ENCODE measurements at places on chromosomes 2 and 18. TPM values are rescaled to one million over a fixed set of nuclear protein-coding genes. Genes with fewer than 3 reads are reported as not detected.

Gene CD8B2
- polyA plus RNA-seq = not detected

DNA sequence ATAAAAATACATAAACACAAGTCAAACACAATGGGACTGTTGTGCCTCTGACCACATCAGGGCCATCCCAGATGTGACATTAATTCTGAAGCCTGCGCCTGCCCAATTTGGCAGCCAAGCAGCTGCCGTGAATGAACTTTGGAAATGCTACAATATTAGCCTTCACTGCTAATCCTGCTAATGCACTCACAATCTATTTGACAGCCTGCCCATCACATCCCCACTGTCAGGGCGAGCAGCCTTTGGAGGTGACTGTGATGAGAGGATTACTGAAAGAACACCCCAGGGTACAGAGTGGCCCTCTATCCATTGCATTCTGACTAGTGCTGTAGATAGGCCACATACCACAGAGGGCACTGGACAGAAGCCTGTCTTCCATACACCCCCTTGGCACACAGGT, 21.6 kb downstream of the OSR1 start:
- DNase-seq = no peak

Gene LBX2
- not detected for polyA plus RNA-seq

Gene ADD2
- polyA plus RNA-seq = 0.30 TPM

Gene RAX
- not detected for polyA plus RNA-seq

DNA sequence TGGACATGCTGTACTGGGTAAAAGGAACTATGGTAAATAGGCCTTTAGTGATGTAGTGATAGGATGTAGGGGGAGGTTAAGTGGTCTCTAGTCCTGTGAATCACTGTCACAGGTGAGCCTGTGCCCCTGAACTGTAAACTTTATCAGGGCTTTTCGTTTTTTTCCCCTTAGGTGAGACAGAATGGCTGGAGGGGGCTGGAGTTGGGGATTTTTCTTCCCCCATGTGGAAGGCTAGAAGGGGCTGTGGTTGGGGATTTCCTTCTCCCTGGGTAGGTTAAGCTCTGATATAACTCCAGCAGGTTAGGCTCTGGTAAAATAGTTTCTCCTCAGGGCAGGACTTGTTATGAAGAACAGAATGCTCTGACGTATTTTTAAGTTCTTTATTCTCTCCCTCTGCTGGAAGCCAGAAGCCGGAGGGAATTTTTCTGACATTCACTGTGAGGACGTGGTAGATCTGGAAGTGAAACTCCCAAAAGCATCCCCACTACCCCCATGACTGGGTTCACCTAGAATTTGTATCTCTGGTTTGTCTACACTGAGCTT, 28.5 kb downstream of the PIKFYVE start:
- DNase-seq = no peak

- DNase-seq = no peak
These were observed 42.1 kb upstream of the ARHGAP25 start for GRCh38 chr2:68692511-68692910.

Gene VIL1
- under 0.01 TPM for polyA plus RNA-seq

- DNase-seq = no peak
These were observed 112.5 kb upstream of the ASB18 start for GRCh38 chr2:236376566-236377244.

- DNase-seq = no peak
These were observed 57.3 kb downstream of the GULP1 start for GRCh38 chr2:188349019-188349418.

Gene CREB1
- 14.5 TPM for polyA plus RNA-seq

Gene PDCD1
- not detected for polyA plus RNA-seq

Gene RESP18
- polyA plus RNA-seq = not detected

GRCh38 chr2:55112229-55113031, 62.2 kb upstream of the RTN4 start:
- no peak for DNase-seq

GRCh38 chr2:60735496-60736250, 20.4 kb upstream of the PAPOLG start:
- DNase-seq = peak; percentile 71

GRCh38 chr2:240686460-240686859, 3.8 kb upstream of the AQP12B start:
- DNase-seq = no peak

Gene TBR1
- under 0.01 TPM for polyA plus RNA-seq

DNA sequence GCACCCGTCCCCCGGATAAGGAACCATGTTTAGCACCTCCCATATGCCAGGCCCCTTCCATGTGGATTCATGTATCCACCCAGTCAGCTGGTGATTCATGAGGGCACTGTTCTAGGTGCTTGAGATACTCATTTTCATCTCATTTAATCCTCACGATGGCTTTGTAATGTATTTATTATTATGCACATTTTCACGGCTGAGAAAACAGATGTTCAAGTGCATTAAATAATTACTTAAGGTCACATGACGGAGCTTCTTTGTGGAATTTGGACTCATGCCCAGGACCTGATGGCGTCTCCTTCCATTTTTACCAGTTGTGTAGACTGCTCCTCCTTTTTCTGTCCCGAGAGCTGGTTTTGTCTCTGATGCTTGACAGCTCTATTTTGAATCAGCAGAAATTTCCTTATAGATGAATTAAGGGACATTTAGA, 72.2 kb upstream of the RBM44 start:
- DNase-seq = peak; percentile 65

- no peak for DNase-seq
These were observed 52.1 kb downstream of the RAMP1 start for GRCh38 chr2:237911363-237912017.

GRCh38 chr2:155701721-155702120, 630.8 kb downstream of the NR4A2 start:
- DNase-seq = no peak

- no peak for DNase-seq
These were observed 130.7 kb downstream of the UBE2E3 start for GRCh38 chr2:181111059-181111458.

DNA sequence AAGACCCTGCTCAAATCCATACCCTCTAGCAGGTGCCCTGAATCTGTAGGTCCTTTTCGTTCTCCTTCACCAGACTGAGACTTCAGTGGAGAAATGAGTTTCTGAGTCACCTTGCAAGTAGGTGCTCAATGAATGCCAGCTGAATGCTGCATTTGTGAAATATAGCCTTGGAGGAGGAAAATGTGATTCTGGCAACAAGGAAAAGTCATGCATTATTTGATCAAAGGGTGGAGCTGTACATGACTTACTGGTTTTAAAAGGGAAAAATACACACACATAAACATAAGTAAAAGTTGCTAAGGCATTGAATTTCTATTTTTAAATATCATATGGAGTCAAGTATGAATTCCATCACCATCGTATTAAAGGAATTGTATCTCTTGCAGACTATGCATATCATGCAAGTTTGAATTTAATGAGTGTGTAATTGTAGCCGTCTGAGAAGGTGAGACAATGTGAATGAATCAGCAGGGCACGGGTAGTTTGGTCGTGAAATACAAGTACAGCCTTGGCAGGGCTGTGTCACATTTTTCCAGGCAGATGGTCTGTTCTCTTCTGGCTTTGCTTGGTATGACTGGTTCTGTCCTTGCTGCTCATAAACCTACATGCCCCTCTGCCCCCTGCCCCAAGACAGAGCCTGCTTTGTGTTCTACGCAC, 160.8 kb downstream of the COL6A3 start:
- DNase-seq = no peak

- DNase-seq = no peak
These were observed 328.1 kb upstream of the PKDCC start for GRCh38 chr2:41719756-41720155.

GRCh38 chr2:74596584-74596983, 42.1 kb downstream of the DOK1 start:
- DNase-seq = no peak

Gene RNF125
- polyA plus RNA-seq = 0.05 TPM

DNA sequence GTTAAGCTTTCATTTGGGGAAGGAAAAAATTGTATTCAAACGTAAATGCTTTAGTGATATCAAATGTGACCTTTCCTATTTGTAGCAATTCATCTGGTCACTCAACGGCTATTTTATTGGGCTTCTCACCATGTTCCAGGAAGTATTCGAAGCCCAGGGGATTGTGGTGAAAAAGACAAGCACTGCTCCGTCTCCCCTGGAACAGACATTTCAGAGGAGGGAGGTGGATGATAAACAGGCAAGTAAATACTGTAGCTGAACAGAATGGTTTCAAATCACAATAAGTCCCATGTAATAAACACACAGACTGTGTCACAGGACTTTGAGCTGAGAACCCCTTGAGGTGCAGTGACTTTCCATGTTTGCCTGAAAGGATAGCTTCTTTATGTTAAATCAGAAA, 464.7 kb upstream of the HNRNPA3 start:
- DNase-seq = no peak

DNA sequence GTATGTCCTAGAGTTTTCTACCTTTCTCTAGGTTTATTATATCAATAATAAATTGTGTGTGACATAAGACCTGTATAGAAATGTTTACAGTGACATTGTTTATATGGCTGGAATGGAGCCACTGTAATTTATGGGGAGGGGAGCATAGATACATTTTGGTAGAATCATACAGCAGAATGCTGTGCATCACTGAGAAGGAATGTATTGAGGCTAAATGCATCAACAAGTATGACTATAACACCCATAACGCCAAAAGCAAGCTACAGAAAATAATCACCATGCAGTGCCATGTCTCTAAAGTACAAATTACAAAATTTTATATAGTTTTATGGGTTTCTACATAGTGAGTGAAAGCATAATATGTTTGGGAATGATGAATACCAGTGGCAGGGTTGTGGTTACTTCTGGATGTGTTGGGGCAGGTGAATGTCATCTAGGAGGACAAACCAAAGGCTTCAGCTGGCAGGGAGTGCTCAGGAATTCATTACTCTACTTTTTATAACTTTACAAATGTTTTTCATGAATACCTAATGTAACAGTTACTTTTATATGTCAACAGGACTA, 226.0 kb upstream of the NETO1 start:
- DNase-seq = no peak

GRCh38 chr2:130759906-130760753, 4.8 kb downstream of the AMER3 start:
- DNase-seq = peak; percentile 54

- no peak for DNase-seq
These were observed 83.8 kb upstream of the RIOK3 start for GRCh38 chr18:23369266-23369665.

Gene FBLN7
- 4.4 TPM for polyA plus RNA-seq

Gene STPG4
- polyA plus RNA-seq = 0.20 TPM

- DNase-seq = peak; percentile 27
These were observed 128.6 kb downstream of the SMAD2 start for GRCh38 chr18:47801817-47802216.

- DNase-seq = no peak
These were observed 176.7 kb downstream of the SOX11 start for GRCh38 chr2:5868931-5869330.

DNA sequence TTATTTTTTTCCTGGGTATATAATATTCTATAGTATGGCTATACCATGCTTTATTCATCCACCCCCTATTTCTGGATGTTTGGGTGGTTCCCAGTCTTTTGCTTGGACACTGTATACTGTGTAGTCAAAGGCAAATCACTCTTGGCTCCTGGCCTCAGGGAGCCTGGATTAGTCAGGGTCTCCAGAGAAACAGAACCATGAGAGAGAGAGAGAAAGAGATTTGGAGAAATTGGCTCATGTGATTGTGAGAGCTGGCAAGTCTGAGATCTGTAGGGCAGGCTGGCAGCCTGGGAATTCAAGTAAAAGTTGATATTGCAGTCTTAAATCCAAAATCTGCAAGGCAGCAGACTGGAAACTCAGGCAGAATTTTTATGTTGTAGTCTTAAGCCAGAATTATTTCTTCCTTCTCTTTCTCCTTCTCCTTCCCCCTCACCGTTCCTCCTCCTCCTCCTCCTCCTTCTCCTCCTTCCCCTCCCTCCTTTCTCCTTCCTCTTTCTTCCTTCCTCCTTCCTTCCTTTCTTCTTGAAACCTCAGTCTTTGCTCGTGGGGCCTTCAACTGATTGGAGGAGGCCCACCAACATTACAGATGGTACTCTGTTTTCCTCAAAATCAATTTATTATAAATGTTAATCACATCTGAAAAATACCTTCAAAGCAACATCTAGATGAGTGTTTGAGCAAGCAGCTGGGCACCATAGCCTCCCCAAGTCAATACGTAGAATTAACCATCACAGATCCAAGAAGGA, 33.0 kb downstream of the CTIF start:
- no peak for DNase-seq

Gene ITGA6
- polyA plus RNA-seq = 25.9 TPM

DNA sequence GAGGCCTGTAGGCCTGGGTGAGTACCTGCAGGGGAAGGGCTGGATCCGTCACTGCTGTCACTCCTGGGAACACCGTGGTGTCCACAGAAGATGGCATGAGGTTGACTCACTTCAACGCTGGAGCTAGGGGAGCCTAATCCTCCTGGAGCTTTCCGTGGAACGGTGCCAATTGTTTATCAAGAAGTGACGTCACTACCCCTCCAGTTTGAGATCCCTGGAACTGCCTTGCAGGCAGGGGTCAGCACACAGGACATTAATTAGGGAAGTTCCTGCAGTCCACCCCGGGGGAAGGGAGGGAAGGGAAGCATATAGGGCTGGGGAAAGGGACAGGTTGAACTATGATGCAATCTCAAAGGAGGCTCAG, 408.6 kb downstream of the GALR1 start:
- no peak for DNase-seq

DNA sequence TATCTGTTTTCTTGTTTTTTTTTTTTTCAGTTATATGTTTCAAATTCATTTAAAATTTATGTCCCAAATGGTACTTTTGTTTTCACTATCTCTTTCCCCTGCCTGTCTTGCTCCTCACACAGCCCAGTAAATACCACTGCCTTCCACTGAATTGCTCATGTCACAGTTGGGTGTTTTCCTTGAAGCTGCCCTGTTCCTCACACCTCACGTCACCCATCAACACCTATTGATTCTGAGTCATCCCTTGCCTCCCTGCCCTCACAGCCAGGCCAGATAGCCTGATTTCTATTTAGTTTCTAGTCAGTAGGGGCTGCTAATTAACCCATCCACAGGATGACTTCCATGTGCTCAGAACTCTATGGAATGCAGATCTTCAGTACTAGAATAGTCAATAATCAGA, 25.3 kb downstream of the FSHR start:
- no peak for DNase-seq

DNA sequence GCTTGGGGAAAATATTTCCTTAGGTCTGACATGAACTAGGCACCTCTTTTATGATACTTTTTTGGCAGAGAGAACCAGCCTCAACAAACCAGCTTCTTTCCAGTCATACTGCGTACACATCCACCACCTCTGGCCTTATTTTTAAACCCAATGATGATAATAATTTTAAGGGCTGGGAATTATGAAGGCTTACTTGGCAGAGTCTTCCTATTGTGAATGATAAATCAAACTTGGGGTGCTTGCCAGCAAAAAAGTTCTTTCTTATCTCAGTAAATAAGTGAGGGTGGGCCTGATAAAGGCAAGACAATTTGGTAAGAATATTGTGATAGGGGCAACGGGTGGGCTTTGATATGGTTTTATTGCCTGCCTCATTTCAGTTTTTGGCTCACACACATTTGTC, 1230.2 kb upstream of the ZEB2 start:
- no peak for DNase-seq

Gene DSEL
- 4.6 TPM for polyA plus RNA-seq
